Germinal center (tissue), 1 donor: ENCODE measurements at places on chromosomes 12 and 14.

DNA sequence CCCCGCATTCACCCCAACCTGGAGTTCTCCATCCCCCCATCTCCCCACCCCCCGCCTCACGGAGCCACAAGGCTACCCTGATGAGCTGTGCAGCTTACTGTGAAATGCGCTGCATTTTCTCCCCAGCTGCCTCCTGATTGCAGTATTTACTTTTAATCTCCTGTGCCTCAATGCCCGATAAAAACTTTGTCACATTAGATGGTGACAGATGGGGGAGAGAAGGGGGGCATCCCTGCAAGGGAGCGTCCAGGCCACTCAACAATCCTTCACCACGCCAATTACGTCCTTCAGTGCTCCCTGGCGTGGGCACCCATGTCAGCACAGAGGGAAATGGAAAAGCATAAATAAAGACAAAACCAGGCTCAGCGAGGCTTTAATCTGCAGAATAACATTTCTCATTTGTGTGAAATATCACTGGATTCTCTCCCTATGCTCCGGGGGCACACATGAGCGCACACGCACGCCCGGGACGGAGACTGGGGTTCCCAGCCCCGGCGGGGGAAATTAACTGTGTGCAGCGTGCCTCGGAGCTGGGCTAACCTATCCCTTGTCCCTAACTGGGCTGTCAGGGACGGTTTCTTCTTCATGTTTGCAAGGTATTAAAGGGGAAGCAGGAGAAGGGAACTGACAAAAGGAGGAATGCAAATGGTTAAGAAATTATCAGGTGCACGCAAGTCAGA, 186.7 kb upstream of the VASH1 start:
- DNase-seq: no peak

- no peak for DNase-seq
Observed at GRCh38 chr14:81051547-81051946, 96.1 kb downstream of the TSHR start.

DNA sequence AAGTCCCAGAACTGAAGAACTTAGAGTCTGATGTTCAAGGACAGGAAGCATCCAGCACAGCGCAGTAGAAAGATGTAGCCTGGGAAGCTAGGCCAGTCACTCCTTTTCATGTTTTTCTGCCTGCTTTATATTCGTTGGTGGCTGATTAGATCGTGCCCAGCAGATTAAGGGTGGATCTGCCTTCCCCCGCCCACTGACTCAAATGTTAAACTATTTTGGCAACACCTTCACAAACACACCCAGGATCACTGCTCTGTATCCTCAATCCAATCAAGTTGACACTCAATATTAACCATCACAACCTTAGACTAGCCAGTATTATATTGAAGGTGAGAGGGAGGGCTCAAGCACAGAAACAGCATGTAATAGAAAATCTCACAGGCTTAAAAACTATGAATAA, 222.9 kb downstream of the C12orf50 start:
- no peak for DNase-seq

DNA sequence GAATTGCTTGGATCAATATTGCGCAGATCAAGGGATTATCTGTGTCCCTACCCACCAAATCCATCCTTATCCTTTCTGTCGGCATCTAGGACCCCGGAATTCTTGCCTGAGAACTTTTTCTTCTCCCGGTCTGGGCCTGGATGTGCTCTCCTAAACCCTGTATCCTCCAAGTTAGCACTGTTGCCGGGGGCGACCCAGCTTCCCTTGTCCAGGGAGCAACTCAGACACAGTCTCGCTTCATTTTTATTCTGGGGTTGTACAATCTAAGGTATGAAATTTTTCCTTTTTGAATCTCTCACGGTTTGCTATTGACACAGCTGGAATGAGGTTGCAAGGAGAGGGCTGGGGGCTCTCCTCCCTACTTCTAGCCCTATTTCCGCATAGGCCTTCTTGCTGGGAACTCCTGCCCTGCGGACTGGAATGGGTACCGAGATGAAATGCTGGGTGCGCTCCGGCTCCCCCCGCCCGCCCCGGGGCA, 403 bp upstream of the PNP start:
- no peak for DNase-seq
